ENCODE measurements at places on chromosomes 1 and 21. TPM values are rescaled to one million over a fixed set of nuclear protein-coding genes. Genes with fewer than 3 reads are reported as not detected.

NUAK2 gene
- 3.5 TPM for total RNA-seq

DNA sequence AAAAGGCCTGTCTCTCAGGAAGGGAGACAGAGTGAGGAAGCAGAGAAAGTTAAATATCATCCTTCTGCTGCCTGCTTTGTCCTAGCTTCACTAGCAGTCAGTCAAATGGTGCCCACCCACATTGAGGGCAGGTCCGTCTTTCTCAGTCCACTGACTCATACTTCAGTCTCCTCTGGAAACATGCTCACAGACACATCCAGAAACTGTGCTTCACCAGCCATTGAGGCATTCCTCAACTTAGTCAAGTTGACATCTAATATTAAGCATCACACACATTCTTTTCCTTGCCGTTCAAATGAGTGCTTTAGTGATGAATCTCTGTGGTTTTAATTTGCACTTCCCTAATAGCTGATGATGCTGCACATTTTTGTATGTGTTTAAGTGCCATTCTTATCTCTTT lies 777.8 kb upstream of the PRMT6 start:
- no peaks in the 10 kb centered on the region for H3K27me3 ChIP-seq
- H3K4me3 ChIP-seq, result no peak overlapping the region

DNA sequence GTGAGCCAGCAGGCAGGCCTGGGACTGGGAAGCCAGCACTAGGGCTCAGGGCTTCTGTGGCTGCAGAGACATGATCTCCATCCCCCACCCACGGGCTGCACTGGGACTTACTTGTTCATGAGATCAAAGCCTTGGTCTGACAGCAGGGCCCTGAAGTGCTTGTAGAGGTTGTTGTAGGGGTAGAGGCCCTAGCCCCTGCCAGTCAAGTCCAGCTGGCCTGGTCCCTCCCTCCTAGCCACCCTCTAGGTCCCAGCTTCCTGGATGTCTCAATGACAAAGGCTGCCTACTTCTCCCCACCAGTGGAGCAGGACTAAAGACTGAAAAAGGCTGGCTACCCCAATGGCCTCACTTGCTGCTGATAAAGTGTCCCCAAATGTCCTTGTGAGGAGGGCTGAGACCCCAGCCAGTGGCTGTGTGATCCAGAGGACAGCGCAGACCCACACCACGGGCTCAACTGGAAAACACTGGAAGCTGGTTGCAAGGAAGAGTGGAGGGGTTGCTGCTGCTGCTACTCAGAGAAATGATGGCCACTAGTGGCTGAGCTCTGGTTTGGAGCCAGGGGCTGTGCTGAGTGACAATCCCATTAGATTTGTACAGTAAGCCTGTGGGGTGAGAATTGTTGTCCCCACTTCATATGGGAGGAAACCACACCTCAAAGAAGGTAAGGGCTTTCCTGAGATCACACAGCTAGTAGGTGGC lies 1.4 kb downstream of the HTR1D start:
- DNase-seq, result no peak
- no peaks in the 10 kb centered on the region for H3K27me3 ChIP-seq
- H3K27ac ChIP-seq, result no peak overlapping the region
- H3K4me1 ChIP-seq, result no peaks in the 10 kb centered on the region

GRCh38 chr1:109392788-109393616 lies 4.7 kb downstream of the SORT1 start:
- H3K4me3 ChIP-seq, result peak overlapping the region; percentile 10
- H3K27ac ChIP-seq, result peak overlapping the region; percentile 75
- no peaks in the 10 kb centered on the region for H3K27me3 ChIP-seq
- no peaks in the 10 kb centered on the region for H3K4me1 ChIP-seq
- peak; percentile 34 for DNase-seq

GRCh38 chr1:247212012-247212411 lies 40.2 kb upstream of the ZNF124 start:
- peaks cover 18% of the 10 kb centered on the region for H3K4me1 ChIP-seq
- no peak for DNase-seq
- no peaks in the 10 kb centered on the region for H3K36me3 ChIP-seq
- H3K27me3 ChIP-seq, result no peaks in the 10 kb centered on the region
- H3K4me3 ChIP-seq, result no peak overlapping the region

FCRLB gene
- total RNA-seq, result 2.7 TPM

GRCh38 chr1:110007046-110007830 lies 22.7 kb downstream of the AHCYL1 start:
- no peaks in the 10 kb centered on the region for H3K36me3 ChIP-seq
- H3K27me3 ChIP-seq, result no peaks in the 10 kb centered on the region
- H3K4me1 ChIP-seq, result peaks cover 50% of the 10 kb centered on the region
- H3K27ac ChIP-seq, result no peak overlapping the region
- no peak for DNase-seq

Measured in tibial nerve (tissue), 4 donors.